Activated naive CD8-positive, alpha-beta T cell treated with anti-CD3 and anti-CD28 coated beads for 36 hours (primary cell): ENCODE measurements at places on chromosomes 2 and 18. TPM values are rescaled to one million over a fixed set of nuclear protein-coding genes. Genes with fewer than 3 reads are reported as not detected.

GRCh38 chr2:62109554-62109953 lies 86.4 kb upstream of the B3GNT2 start:
- H3K4me1 ChIP-seq: no peaks in the 10 kb centered on the region

DNA sequence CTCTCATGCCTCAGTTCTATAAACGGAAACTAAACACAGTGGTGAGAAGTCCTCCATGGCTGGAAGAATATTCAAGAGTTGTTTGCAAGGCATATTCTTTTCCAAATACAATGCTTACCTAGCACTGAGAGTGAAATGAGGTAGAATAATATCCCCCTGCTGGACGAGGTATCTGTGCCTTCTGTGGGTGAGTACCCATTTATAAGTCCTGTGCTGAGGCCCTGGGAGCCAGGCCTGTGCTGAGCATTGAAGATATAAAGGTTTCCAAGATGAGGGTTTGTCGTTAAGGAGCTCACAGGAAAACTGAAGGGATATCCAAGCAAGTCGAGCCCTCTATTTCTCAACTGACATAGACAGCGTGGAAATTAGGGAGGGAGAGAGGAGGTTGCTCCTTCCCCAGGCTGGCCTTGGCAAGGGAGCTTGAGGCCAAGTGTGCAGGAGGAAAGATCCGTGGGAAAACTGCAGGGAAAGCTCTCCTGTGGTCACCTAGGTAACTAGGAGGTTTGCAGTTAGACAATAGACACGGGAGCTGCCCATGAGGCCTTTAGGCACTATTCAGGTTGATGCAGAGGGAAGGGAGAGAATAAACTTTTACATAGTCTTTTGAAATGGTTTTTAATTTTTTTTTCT lies 17.6 kb downstream of the PTPRM start:
- no peaks in the 10 kb centered on the region for H3K27me3 ChIP-seq
- no peak overlapping the region for H3K27ac ChIP-seq
- no peaks in the 10 kb centered on the region for H3K36me3 ChIP-seq
- no peak overlapping the region for H3K4me3 ChIP-seq
- no peaks in the 10 kb centered on the region for H3K4me1 ChIP-seq

GRCh38 chr2:112841295-112842044 lies 4.9 kb upstream of the IL1B start:
- peaks cover 38% of the 10 kb centered on the region for H3K27me3 ChIP-seq
- peaks cover 5% of the 10 kb centered on the region for H3K4me1 ChIP-seq
- no peak for DNase-seq
- peak overlapping the region; percentile 7 for H3K27ac ChIP-seq

- no peaks in the 10 kb centered on the region for H3K4me1 ChIP-seq
- H3K4me3 ChIP-seq: no peak overlapping the region
- no peaks in the 10 kb centered on the region for H3K27me3 ChIP-seq
- no peak overlapping the region for H3K27ac ChIP-seq
- no peak for DNase-seq
- no peaks in the 10 kb centered on the region for H3K36me3 ChIP-seq
Observed at GRCh38 chr18:59736061-59736460, 38.8 kb upstream of the CCBE1 start.

TSPYL6 gene
- total RNA-seq: not detected

- DNase-seq: no peak
- peaks cover 8% of the 10 kb centered on the region for H3K4me1 ChIP-seq
- H3K27me3 ChIP-seq: no peaks in the 10 kb centered on the region
- H3K36me3 ChIP-seq: no peaks in the 10 kb centered on the region
Observed at GRCh38 chr2:222756951-222757650, 85.6 kb downstream of the MOGAT1 start.

DNA sequence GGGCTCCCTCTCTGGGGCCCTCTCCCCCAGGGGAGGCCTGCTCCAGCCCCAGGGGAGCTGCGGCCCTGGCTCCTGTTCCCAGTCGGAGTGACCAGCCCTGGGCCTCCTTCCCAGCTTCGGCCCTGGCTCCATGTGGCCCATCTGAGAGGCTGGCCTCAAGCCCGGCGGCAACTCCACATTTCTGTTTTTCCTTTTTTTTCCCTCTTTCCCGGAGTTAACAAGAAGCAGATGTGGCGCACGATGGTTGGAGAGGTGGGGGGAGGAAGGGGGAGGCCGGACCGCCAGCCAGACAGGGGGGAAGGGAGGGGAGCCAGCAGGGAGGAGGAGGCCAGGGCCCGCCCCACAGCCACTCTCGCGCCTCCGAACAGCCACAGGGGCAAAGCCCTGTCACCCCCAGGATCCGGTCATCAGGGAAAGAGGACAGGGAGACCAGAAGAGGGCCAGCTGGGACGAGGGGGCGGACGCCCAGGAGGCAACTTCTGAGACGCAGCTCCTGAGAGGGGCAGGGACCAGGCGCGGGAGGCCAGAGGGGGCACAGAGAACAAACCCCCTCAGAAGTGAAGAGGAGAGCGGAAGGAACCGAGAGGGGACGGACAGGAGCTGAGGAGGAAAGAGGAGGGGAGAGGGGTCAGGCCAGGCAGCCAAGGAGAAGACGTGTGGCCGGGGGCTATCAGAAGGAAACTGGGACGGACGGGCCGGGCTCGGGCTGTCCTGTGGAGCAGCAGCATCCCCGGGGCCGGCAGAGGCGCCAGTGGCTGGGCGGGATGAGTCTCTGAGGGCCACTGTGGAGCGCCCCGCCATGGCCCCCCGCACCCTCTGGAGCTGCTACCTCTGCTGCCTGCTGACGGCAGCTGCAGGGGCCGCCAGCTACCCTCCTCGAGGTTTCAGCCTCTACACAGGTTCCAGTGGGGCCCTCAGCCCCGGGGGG lies at the start of gene EMILIN1:
Gene EMILIN1, plus strand, starts transcription at position 349 of the 928 bp plus-strand sequence. Its CDS starts 451 bp downstream, at position 800.
- no peak for DNase-seq
- H3K4me3 ChIP-seq: no peak within 1 kb of the TSS
- H3K36me3 ChIP-seq: no peaks in the 10 kb centered on the region
- no peaks in the 10 kb centered on the region for H3K27me3 ChIP-seq

CYP1B1 gene
- total RNA-seq: 21.7 TPM

GRCh38 chr2:129428086-129428660 lies 551.3 kb upstream of the RAB6C start:
- no peak overlapping the region for H3K4me3 ChIP-seq
- H3K27me3 ChIP-seq: peaks cover 9% of the 10 kb centered on the region
- H3K4me1 ChIP-seq: no peaks in the 10 kb centered on the region

SLC38A11 gene
- not detected for total RNA-seq

DNA sequence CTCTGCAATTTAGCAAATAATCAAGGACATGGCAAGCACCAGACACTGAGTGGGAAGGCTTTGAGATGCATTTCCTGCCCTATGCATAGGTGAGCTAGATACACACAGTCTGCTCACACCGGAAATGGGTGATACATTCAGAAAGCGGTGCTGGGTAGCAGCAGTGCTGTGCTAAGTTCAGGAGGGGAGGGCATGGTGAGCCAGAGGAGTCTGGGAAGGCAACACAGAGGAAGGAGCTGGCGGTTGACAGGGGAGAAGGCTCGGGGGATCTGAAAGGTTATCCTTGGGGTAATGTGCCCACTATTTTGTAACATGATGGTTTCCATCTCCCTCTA lies 57.4 kb upstream of the EPAS1 start:
- H3K4me1 ChIP-seq: peaks cover 12% of the 10 kb centered on the region
- H3K4me3 ChIP-seq: no peak overlapping the region
- peak overlapping the region; percentile 51 for H3K27ac ChIP-seq
- no peaks in the 10 kb centered on the region for H3K27me3 ChIP-seq
